Naive thymus-derived CD4-positive, alpha-beta T cell (primary cell): ENCODE measurements at places on chromosomes 11 and 22. TPM values are rescaled to one million over a fixed set of nuclear protein-coding genes. Genes with fewer than 3 reads are reported as not detected.

GRCh38 chr22:48802576-48802975, 1025.1 kb downstream of the BRD1 start:
- DNase-seq = no peak

DNA sequence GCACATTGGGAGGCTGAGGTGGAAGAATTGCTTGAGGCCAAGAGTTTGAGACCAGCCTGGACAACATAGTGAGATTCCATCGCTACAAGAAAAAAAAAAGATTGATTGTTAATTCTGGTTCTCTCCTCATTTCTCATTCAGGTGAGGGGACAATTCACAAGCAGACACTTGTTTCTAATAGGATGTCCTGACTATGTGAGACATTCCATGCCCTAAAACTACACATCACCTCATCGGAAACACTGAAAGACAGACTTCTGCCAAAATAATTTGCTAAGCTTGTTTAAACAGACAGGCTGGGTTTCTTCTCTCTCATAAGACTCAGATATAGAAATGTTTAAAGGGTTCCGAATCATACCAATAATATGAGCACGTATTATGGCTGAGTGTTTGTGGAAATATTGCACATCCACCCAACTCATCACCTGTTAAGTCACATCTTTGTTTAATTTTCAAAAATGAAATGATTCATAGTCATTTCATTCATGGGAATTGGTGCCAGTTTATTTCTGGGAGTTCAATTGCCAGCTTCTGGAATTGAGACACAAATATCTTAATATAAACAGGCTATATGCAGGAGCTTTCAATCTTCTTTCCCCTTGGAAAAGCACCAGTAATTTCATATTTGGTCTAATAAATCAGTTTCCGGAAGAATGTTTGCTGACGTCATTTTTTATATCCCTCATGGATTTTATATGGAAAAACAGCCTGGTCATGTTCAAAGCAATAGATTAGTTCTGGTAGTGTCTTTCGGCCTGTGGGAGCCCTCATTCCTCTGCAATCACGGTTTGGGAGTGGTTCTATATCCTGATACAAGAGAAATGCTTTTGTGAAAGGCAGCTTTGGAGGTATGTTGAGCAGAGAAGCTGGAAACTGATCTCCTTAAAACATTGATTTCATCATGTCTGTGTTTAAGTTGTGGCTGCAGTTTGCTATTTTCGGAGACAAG, 87.0 kb downstream of the BDNF start:
- DNase-seq = no peak

GRCh38 chr11:10352921-10353550, 48.2 kb downstream of the ADM start:
- DNase-seq = no peak

GRCh38 chr11:87284306-87284705, 246.6 kb downstream of the TMEM135 start:
- DNase-seq = no peak

- no peak for DNase-seq
These were observed 13.7 kb upstream of the PPARA start for GRCh38 chr22:46136486-46137217.

GRCh38 chr11:124536520-124536919, 6.9 kb downstream of the OR8B12 start:
- no peak for DNase-seq

DNA sequence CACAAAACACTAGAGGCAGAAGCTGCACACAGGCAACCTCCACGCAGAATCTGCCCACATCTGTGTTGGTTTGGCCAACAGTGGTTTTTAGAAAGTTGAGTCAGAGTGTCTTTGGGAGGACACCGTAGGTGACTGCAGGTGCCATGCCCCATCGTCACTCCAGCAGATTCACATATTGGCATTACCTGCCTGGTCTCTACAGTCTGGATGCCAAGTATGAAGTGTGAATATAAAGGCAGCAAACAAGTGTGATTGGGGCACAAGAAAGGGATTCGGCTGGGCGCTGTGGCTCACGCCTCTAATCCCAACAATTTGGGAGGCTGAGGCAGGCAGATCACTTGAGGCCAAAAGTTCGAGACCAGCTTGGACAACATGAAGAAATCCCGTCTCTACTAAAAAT, 11.0 kb upstream of the FXYD2 start:
- DNase-seq = no peak

- DNase-seq = no peak
These were observed 271.7 kb downstream of the BUD13 start for GRCh38 chr11:116500947-116501602.

DNA sequence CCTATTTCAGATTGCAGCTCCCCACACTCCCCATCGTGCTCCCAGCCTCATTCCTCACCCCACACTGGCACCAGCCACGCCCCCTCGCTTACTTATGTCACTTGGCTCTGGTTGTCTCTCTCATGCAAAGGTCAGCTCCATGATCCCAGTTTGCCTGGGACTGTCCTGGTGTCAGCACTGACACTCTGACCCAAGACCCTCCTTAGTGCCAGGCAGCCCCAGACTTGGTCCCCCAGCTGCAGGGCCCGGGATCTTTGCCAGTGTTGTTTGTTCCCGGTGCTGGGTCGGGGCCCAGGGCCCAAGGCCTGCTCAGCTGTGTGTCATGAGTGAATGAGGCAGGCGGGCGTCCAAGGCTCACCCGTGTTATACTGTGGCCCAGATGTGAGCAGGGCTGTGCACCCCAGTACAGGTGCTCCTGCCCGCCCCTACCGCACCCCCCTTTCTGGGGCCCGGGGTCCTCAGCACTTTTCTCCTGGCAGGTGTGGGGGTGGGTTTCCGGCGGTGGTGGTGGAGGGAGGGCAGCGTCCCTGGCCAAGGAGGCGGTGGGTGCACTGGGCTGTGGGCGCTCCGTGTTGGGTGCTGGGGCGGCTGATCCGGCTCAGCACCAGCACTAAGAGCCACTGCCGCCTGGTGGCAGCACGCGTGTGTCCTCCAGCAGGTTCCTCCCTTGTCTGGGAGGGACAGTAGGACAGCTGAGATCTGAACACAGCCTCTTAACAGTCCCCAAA, 19.5 kb downstream of the IL17REL start:
- peak; percentile 53 for DNase-seq

DNA sequence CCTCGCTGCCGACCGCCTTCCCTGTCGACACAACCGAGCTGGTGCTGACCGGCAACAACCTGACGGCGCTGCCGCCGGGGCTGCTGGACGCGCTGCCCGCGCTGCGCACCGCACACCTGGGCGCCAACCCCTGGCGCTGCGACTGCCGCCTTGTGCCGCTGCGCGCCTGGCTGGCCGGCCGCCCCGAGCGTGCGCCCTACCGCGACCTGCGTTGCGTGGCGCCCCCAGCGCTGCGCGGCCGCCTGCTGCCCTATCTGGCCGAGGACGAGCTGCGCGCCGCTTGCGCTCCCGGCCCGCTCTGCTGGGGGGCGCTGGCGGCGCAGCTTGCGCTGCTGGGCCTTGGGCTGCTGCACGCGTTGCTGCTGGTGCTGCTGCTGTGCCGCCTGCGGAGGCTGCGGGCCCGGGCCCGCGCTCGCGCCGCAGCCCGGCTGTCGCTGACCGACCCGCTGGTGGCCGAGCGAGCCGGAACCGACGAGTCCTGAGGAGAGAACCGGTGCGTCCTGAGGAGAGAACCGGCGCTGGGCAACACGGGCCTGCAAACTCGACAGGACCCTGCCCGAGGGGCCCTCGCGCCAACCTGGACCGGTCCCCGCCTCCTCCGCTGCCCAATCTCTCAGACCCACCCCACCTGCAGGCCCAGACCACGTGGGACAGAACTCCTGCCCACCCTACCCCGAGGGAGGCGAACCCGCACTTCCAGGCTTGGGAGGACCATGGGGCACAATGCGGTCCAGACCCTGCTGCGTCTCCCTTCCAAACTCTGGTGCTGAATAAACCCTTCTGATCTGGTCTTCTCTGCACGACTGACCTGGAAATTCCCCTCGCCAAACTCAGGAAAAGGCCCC, 866 bp downstream of the GP1BB start:
- DNase-seq = peak; percentile 25

GRCh38 chr11:15339302-15339701, 224.6 kb downstream of the INSC start:
- no peak for DNase-seq

DNA sequence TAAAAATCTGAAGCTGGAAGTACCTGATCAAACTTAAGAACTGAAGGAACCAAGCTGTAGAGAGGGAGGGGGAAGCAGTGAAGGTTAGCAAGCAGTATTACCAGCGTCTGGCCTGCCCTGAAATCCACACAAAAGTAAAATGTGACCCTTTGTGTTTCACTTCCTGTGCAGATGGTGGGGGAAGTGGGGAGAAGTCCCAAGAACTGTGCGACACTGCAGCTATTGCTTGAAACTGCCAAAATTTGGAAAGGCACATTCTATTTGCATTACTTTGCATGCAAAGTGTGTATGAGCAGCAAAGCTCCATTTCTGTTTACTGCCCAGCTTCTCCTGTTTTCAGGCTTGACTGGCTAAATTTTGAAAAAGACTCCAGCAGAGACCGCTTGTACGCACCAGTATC, 72.1 kb upstream of the BMAL1 start:
- no peak for DNase-seq

DNA sequence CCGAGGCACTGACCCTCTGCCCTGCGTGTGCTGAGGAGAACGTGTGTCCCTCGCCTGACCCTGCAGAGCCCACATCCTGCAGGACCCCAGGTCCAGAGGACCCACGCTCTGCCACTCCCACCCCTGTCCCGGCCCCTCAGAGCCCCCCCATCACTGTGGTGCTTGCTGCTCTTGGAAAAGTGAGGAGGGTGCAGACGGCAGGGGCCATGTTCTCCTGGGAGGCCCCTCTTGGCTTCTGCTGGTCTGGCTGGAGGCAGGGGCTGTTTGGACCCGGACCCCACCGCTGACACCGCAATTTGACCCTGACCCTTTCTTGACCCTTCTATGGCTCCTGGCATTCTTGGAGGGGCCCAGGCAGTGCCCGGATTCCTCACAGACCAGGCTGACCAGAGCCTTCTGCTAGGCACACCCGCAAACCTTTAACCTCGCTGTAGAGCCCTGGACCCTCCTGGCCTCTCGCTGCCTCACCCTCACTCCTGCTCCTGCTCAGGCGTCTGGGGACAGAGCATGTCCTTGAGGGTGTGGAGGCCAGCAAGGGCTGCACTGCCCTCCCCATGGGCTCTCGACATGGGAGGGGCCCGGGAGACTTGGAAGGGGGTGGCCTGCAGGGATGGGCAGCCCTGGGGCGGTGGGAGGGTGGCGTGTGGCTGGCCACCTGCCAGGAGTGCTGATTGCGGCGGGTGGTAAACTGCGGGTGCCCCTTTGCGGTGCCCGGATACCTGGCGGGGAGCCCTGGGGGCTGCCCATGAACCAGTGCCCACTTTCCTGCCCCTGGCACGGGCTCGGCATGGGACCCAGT, 37.0 kb upstream of the MUC5AC start:
- no peak for DNase-seq

GRCh38 chr11:76700177-76701100, 29.9 kb upstream of the LRRC32 start:
- no peak for DNase-seq

GRCh38 chr11:101914738-101915426, at the start of gene CEP126:
CEP126 (plus strand) TSS chr11:101915010; CDS start chr11:101915285, 275 bp downstream.
- peak; percentile 92 for DNase-seq

- no peak for DNase-seq
These were observed 37.5 kb upstream of the MMP20 start for GRCh38 chr11:102662607-102663006.

DNA sequence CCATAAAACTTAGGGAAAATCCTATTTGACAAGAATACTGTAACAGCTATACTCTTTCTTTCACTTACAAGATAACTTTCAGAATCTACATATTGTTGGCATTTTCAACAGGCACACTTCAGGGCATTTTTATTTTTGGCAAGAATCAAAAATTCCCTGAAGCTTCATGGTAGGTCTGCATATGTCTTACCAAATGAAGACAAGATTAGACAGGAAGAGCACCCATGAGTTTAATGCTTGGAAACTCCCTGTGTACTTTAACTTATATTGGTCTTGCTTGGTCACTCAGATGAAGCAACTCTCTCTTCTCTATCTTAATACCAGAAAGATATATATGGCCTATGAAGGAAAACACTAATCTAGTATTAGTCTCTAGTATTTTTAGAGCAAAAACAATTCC, 137.7 kb downstream of the ATG16L2 start:
- no peak for DNase-seq

- no peak for DNase-seq
These were observed 63.7 kb upstream of the HORMAD2 start for GRCh38 chr22:30016596-30016995.

DNA sequence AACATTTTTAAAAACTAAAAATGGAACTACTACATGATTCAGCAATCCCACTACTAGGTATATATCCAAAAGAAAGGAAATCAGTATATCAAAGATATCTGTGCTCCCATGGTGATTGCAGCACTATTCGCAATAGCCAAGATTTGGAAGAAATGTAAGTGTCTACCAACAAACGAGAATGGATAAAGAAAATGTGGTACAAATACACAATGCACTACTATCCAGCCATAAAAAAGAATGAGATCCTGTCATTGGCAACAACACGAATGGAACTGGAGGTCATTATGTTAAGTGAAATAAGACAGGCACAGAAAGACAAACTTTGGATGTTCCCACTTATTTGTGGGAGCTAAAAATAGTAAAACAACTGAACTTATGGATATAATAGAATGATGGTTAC, 575.9 kb upstream of the CCDC90B start:
- no peak for DNase-seq

- DNase-seq = no peak
These were observed 1.8 kb upstream of the RASD2 start for GRCh38 chr22:35538801-35539321.

- DNase-seq = no peak
These were observed 35.2 kb downstream of the APOL5 start for GRCh38 chr22:35752863-35753189.

Gene APOL1
- 6.2 TPM for polyA plus RNA-seq

Gene HTR3A
- polyA plus RNA-seq = not detected

Gene KDM4D
- 0.66 TPM for polyA plus RNA-seq

Gene RGL4
- 95.0 TPM for polyA plus RNA-seq

Gene SH3BP1
- polyA plus RNA-seq = 23.0 TPM

Gene RAB3IL1
- polyA plus RNA-seq = not detected

Gene ADSL
- 121 TPM for polyA plus RNA-seq

Gene DBX1
- not detected for polyA plus RNA-seq

Gene SCO2
- polyA plus RNA-seq = 9.4 TPM

Gene RTN3
- polyA plus RNA-seq = 32.6 TPM

Gene MS4A15
- not detected for polyA plus RNA-seq

Gene STT3A
- 27.3 TPM for polyA plus RNA-seq
